Activated naive CD4-positive, alpha-beta T cell treated with anti-CD3 and anti-CD28 coated beads, Interleukin-2, amount 50 U/mL, for 16 hours (primary cell): ENCODE measurements at places on chromosomes 2 and 18.

- DNase-seq: no peak
Observed at GRCh38 chr2:190664240-190664639, 15.4 kb downstream of the NAB1 start.

DNA sequence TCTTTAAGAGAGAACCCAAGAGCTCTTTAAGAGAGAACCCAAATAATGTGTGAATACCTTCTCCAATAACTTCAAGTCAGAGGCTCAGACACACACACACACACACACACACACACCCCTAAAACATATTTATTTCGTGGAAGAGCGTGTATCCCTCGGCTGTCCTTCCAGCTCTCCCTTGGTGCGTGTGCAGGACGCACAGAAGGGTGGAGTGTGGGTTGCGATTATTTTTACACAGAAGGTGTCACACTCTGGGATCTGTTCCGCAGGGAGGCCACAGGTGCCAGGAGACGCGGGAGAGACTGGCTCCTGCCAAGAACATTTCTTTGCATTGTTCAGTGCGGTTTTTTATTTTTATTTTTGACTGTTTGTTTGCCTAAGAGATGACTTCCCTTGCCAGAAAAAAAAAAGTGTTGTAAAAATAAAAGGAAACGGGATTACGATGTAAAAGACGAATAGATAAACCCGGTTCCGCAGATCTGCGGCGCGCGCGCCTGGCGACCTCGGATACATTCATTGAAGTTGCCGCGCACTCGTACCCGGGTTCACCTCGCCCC is 47.3 kb upstream of the ATP6V1B1 start:
- no peak for DNase-seq

GRCh38 chr18:48617844-48618497 is 79.1 kb downstream of the CTIF start:
- no peak for DNase-seq

DNA sequence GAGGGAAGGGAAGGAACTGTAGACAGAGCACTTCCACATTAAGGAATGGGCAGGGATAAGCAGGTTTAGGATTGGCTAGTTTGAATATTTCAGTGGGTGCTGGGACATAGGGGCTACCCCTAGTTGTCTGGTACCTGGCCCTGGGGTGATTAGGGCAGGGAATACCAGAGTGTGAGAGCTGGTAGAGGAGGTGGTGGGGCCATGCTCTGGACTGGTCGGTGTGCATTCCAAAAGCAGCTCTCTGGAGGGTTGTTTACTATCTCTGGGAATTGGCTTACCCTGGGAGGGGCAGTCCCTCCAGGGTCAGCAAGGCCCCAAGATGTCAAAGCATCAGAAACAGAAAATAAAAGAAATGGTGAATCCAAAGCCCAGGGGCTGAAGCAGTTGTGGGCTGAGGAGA is 103.8 kb downstream of the LAMA3 start:
- no peak for DNase-seq
